Forelimb muscle (tissue), 1 donor: ENCODE measurements at places on chromosomes 11 and 22.

DNA sequence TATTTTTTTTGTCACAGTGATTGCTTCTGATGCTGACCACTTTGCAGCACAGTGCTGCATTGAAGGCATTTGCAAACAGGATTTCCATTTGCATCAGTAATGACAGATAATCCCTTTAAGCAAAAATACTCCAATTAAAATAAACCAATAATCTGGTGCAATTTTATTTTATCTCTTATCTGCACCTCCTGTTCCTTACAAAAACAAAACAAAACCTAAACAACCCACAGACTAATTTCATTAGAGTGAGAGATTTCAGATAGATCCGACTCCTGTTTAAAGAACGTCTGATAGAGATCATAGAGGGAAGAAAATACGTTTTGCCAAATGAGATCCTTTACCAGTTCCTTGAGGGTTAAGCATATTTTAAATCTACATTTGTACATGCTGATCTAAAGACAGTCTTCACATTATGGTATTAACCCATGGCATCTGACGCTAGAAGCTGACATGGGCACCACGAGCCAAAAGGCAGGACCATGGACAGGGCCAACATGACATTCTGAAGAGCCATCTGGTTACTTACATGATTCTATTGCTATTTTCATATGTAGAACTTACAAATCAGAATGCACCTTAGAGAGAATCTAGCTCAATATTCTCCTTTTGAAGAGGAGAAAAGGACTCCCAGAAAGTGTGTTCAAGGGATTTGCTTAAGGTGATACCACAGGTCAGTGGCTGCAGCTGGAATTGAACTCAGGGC is 286.2 kb upstream of the NARS2 start:
- no peak for DNase-seq

- DNase-seq = no peak
Observed at GRCh38 chr11:66346476-66347424, 679 bp downstream of the B4GAT1 start.

- DNase-seq = no peak
Observed at GRCh38 chr11:17714870-17715269, 4.5 kb upstream of the MYOD1 start.

DNA sequence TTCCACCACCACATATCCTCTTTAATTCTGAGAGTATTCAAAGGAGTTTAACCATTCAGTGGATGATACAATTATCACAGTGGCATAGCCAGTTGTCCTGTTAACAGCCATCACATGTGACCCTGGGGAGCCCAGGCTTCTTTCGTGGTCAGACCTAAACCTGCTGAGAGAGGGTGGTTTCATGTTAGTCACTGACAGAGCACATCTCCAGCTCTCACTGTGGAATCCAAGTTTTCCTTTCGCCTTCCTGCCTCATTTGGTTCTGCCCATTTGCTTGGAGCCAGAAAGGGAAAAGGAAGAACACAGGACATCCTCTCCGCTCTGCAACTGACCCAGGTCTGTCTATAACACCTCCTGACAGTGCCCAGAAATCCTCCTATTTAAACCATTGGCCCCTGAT is 60.4 kb downstream of the MCHR1 start:
- no peak for DNase-seq

DNA sequence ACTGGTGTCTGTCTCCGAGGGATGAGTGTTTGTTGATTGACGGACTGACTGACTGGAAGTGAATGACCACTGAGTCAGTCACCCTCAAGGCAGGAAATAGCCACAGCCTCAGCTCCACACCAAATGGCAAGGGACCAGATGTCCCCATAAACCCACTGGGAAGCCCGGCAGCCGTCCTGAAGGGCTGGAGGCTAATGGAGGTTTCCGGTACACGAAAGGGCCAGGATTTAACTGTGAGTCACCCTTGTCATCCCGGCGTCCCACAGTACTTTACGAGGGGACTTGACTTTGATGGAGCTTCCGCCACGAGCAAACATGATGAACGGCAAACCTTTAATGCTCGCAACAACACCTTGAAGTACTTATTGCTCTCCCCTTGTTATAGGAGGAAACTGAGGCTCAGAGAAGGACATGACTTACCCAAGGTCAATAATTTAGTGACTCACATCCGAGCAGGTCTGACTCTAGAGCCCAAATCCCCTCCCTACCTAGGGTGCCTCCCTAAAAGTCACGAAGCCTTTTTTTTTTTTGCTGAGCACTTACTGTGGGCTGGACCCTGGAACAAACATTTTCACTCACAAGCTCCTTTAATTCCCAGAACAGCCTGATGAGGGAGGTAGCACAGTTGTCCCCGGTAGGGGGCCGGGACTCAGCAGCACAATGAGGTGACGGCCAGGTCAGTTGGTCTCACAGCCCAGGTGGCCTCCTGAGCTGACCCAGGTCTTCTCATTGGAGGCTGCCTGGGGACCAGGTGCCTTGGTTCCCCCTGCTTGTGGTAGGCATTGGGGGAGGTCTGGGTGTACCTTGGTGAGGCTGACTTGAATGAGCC is 25.2 kb upstream of the GCAT start:
- no peak for DNase-seq

DNA sequence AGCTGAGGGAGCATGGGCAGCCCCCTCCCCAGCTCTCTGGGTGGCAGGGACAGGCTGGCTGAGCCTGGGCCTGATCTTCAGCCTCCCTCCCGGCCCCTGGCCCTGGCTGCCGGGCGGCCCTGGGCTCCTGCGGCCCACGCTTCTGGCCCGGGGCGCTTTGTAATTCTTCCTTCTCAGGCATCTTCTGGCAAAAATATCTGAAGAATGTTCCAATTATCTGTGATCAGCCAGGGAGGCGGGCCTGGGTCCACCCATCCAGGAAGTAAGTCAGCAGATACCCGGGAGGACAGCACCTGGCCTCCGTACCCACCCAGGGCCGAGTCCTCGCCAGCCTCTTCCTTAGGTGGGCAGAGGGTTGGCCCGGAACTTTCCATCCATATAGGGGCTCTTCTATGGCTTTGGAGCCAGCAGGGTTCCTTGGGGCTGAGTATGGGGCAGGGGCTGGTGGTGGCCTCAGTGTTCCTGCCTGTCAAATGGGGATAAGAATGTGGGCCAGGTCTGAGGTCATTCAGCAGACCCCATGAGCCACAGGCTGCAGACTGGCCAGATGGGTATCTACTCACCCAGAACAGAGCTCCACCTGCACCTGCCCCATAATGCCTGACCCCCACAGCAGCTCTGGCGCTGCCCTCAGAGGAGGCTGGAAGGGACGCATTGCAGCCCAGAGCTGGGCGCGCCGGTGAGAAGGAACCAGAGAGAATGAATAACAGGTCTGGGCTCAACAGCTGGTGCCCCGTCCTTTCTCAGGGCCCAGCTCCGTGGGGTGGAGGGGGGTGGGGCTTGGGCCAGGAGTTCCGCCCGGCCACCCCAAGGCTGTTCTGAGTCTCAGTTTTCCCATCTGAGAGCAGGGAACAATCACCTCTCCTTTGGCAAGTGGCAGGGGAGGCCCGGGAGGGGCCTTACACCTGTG is 16.2 kb downstream of the WNT7B start:
- no peak for DNase-seq

- DNase-seq = no peak
Observed at GRCh38 chr11:69865707-69866106, 46.5 kb upstream of the FGF3 start.

DNA sequence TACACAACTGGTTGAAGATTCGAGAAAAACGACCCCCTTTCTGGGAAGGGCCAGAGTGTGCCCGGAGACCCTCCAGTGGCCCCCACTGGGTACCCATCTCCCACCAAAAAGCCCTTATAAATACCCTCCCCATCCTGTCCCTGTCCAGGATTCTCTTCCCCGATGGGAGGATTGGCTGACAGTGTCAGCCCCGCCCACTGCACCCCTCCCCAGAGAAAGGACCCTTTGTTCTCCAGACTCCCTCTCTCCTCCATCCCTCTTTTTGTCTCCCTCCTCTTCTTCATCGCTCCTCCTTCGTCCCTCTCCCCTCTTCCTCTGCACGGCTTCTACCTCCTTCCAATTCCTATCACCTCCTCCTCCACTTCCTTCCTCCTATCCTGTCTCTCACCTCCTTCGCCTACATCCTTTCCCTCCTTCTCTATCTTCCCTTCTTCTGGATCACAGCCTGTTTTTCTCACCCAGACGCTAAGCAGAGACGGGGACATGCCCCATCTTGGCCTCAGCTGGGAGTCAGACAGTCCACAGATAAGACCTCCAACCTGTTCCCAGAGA is 13.3 kb upstream of the MEN1 start:
- no peak for DNase-seq

- no peak for DNase-seq
Observed at GRCh38 chr11:44752713-44753112, 26.0 kb downstream of the TSPAN18 start.

- DNase-seq = no peak
Observed at GRCh38 chr11:120125024-120125423, 12.9 kb downstream of the TRIM29 start.

- DNase-seq = no peak
Observed at GRCh38 chr11:69000391-69000790, 12.7 kb downstream of the MRGPRF start.

DNA sequence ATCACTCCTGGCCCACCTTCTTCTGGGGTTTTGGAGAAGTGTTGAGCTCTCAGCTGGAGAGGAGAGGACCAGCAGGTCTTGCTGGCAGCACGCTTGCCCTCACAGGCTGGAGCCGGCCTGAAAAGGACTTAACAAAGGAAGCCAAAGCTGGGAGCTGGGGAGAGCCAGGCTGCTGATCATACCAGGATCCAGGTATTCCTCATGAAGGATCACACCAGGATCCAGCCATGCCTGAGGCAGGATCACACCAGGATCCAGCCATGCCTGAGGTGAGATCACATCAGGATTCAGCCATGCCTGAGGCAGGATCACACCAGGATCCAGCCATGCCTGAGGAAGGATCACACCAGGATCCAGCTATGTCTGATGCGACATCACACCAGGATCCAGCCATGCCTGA is 17.0 kb downstream of the MRGPRD start:
- DNase-seq = no peak

GRCh38 chr22:37171662-37172061 is 16.4 kb downstream of the C1QTNF6 start:
- DNase-seq = no peak

DNA sequence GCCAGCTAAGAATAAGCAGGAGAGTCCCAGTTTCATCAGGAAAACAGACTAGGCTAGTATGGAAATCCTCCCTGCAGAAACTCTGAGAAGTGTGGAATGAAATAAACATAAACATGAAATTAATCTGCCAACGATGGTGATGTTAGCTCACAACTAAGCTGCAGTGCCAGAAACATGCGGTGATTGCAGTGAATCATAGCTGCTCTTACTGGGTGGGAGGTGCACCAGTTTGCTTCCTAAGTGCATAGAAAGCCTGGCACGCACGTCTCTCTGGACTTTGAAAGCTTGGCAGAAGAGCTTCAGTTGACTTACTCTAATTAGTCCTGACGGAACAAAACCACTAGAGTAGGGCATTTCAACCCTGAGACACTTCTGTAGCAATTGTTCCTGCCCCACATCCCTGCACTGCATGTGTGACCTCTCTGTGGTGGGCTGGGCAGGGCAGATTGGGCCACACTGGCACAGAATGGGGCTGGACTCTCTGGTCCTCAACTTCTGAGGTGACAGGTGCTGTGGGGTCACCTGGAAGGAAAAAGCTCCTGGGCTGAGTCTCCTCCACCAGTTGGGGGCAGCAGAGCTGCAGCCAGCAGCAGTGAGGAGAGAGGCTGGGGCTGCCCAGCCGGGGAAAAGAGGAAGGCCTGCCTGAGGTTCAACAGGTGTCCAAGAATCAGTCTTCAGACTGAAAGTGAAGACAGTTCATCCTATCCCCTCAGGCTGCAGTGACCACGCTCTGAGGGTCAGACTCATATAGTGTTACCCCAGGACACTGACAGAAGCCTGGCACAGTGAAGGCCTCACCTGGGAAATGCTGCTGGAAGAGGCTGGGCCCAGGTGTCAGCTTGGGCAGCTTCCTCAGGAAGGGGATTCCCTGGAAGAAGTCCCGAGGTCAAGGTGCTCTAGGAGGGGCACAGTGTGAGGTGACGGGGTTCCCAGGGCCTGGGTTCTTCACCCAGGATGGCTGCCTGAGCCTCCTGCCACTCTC is 40.5 kb downstream of the GGTLC2 start:
- no peak for DNase-seq

GRCh38 chr11:11882539-11882938 is 40.8 kb downstream of the USP47 start:
- DNase-seq = no peak

- DNase-seq = no peak
Observed at GRCh38 chr11:6604790-6605189, 1.2 kb downstream of the ILK start.

- DNase-seq = no peak
Observed at GRCh38 chr11:132131047-132131446, 760.6 kb downstream of the NTM start.

GRCh38 chr22:43535336-43535735 is 123.5 kb downstream of the MPPED1 start:
- DNase-seq = no peak

DNA sequence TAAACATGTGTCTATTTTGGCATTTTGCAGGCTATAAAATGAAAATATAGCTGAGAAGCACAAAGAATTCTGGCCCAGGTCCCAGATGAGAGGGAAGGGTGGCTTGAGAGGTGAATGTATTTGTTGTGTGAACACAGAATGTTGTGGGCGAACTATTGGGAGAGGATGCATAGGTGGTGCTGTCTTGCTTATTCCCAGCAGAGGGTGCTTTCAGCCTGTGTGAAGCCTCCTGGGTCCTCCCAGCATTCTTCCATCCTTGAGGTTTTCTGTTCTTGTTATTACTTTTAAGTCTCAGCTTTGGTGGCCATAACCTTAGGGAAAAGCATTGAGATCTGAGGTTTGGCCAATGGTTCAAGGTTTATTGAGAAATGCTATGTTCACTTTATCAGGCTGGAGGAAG is 108.7 kb upstream of the SNX19 start:
- DNase-seq = no peak

- DNase-seq = no peak
Observed at GRCh38 chr11:74443071-74443864, 24.1 kb downstream of the KCNE3 start.

DNA sequence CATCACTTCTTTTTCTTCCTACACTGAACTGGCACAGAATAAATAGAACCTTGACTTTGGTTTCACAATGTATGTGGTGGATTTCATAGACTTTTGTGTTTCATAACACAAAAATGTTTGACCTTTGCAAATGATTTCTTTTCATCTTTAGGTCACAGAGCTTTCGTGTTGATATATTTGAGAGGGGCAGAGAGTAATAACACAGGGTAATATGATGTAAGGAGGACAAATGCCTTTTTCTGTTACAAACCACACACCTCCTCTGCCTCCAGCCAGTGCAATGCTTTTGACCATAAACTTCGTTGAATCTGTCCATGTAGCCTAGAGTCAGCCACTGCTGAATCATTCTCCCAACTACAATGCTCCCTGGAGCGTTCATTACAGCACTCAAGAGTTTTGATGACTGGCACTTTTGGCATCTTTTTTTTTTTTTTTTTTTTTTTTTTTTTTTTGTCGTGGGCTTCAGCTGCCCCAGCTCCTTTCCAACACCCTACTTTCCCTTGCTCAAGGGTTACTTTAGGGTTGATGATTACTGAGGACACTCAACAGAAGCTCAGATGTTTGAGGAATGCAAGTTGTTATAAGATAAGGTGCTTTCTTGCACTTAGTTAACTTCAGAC is 11.4 kb upstream of the CAT start:
- no peak for DNase-seq

DNA sequence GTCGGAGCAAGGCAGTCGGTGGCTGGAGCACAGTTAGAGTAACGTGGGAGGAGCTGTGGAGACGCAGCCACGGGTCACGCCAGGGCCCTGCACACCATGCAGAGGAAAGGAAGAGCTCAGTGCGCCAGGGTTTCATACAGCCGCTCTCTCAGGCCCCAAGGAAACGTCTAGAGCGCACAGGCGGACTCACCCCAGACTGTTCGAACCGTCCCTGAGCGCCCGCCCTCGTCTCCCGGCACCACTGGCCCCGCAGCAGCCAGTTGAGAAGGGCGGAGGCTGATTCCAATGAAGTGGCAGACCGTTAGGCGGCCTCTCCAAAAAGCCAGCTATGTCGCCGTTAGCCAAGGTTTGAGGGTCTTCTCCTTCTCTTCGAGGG is 483 bp upstream of the HYLS1 start:
- no peak for DNase-seq
